NCI-H460 (cell line): ENCODE measurements at places on chromosomes 12 and 14.
A peak's percentile ranks its signal among the peaks of the same experiment; 100 is the strongest.

- peak; percentile 76 for DNase-seq
These were observed 22.9 kb downstream of the JKAMP start for GRCh38 chr14:59507063-59507751.

- DNase-seq: no peak
These were observed at the start of gene TMEM30B for GRCh38 chr14:61281186-61281947. Gene TMEM30B, minus strand, starts transcription at chr14:61281338. Its CDS starts 191 bp downstream, at chr14:61281147.

DNA sequence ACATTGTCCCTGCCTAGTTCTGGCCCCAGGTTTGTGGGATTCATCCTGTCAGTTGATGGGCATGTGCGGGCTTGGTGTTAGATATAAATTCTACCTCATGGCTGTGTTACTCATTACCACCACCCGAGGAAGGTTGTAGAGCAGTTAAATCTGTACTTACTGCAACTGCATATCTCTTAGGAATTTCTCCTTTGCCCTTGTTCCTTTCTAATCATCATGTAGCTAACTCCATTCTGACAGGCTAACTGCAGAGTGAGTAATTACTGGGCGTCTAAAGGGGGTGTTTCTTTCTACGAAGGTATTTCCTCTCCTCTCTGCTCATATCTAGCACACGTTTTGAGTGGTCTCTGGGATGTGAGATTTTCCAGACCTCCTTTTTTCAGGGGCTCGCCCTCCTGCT lies 1076.7 kb downstream of the TMTC2 start:
- no peak for DNase-seq

GRCh38 chr14:93834699-93835371 lies 46.5 kb upstream of the PRIMA1 start:
- DNase-seq: no peak
